GM20000 (cell line): ENCODE measurements at places on chromosomes 1 and 21.
A peak's percentile ranks its signal among the peaks of the same experiment; 100 is the strongest.

DNA sequence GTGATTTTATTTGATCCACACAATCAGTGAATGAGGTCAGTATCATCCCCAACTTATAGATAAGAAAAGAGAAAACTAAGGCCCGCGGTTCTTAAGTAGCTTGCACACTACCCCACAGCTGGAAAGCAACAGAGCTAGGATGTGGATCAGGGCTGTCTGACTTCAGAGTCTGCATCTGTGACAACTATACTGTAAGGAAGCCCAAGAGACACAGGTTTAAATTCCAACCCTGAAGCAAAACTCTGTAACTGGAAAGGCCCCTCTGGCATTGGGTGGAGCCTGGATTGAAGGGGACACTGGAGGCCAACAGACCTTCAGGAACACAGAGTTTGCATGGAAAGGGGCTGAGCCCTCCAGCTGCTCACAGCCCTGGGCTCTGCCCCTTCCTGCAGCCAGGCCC is 40.2 kb downstream of the LGR6 start:
- DNase-seq, result no peak

DNA sequence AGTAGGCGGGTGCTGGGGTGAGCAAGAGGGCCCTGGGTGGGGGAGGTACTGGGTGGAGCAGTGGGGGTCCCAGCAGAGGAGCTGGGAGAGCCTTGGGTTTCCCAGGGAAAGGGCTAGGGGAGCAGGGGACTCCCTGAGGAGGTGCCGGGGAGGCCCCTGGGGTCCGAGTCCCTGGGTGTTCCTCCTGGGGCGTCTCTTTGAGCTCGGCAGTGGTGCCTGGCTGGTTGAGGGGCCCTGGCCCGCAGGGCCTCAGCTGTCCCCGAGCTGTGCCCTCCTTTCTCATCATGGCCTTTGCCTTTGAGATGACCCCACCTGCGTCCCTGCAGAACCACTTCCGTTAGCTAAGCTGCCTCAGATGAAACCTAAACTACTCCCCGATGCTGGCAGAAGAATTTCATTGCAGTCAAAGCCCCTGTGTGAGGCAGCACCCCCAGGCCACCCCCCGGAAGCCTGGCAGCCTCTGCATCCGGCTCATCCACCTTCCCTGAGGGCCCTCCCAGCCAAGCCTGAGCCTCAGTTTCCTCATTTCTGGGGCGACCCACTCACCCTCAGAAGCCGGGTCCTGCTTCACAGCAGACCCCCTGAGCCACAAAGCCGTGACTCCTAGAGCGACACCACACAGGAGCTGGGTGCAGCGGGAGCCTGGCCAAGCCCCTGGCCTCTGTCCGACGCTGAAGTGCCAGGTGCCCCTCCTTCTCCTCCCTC is 43.5 kb upstream of the TRAPPC10 start:
- DNase-seq, result no peak

DNA sequence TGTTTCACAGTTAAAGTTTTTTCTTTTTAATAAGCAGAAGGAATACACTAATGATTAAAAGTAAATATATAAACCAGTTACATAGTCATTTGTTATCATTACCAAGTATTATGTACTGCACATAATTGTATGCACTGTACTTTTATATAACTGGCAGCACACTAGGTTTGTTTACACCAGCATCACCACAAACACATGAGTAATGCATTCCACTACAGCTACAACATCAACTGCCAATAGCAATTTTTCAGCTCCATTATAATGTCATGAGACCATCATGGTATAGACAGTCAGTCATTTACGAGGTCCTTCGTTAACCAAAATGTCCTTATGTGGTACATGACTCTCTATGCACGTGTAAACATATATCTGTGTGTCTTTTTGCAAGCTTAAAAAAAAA is 35.2 kb downstream of the SCYL3 start:
- DNase-seq, result no peak

DNA sequence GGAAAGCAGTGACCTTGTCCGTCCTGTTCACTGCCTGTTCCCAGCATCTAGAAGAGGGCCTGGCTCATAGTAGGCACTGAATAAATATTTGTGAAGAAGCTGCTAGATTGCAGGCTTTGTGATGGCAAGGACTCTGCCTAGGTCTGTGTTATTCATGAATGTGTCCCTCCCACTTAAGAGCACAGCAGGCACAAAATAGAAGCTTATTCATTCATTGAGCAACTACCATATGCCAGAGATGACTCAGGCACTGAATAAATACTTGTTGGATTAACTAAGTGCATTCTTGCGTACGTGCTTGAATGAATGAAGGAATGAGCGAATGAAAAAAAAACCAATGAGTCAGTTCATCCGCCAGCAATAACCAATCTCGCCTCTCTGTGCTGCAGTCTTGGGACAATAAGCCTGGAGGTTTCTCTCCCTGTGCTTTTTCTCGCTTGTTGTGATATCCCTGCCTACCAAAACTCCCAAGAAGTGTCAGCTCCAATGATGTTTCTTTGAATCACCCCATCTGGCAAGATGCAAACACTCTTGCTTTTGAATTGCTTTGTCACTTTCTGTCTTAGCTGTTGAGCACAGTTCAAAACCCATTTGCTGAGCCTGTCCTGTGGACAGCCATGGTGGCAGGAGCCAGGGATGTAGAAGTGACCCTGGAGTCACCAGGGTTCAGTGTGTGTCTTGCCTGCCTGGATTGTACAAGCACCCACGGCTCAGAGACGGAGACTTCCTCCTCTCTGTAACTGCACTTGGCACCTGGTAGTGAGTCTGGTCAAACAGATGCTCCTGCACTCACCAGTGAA is 143.9 kb downstream of the KAZN start:
- DNase-seq, result no peak

DNA sequence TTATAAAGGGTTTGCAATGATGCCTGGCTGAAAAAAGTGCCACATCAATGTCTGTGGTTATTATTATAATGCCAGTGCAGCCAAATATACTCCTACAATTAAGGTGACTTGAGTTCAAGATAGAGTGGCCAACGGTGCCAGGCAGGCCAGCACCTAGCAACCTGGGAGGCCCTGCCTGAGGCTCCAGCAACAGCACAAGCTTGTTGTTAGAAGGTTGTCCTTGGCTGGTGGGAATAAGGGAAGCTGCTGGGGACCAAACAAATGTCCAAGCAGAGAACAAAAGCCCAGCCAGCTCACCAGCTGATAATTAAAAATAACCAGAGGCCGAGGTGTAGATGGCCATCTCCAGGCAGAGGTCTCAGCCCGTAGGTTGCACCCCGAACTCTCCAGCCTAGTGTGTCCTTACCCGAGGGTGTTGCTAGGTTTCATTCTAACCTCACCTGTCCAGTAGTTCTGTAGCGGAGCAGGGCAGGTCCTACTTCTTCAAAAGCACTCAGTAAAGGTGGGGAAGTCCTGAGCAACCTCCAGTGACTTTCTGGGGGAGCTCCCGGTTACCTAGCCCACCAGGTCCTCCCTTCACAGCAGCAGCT is 1.9 kb downstream of the TMPRSS2 start:
- DNase-seq, result no peak

DNA sequence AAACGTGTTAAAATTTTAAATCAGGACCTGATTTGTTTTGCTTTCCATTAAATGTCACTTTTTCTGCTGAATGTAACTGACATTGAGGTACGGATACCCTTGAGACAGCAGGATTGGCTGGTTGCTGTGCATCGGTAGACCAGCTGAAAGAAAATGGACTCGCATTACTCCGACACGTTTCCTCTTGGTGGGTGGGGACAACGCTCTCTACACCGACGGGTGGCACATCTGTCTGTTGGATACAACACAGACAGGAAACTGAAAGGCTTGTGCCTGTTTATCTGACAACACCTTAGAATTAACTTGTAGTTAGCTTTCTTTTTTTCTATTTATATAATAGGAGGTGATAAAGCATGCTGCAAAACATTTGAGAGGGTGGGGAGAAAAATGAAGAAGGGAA is 19.4 kb downstream of the PRPF38A start:
- no peak for DNase-seq

- DNase-seq, result no peak
Measured at GRCh38 chr1:167298325-167298724, 77.6 kb downstream of the POU2F1 start.

GRCh38 chr21:25501462-25501861 is 105.8 kb downstream of the MRPL39 start:
- no peak for DNase-seq

- peak; percentile 42 for DNase-seq
Measured at GRCh38 chr21:36709030-36709867, 10.3 kb downstream of the SIM2 start.

GRCh38 chr1:14282707-14283106 is 315.8 kb upstream of the KAZN start:
- DNase-seq, result no peak

- DNase-seq, result no peak
Measured at GRCh38 chr1:245180496-245181157, 25.8 kb downstream of the KIF26B start.

DNA sequence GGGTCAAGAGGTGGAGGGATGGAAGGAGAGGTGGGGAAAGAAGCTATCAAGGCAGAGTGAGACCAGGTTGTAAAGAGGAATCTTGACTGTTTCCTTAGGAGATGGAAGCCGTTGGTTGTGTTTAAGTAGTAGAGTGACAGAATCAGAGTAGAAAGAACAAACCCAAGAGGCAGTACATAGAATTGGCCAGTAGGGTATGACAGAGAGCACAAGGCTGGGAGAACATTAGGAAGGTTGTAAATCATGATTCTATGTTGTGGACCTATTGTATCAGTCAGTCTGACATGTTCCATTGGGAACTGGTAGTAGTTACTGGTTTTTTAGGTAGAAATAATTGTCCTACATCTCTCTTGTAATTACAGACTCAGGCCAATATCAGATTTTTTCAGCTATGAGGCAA is 486.9 kb upstream of the USP24 start:
- peak; percentile 18 for DNase-seq

- DNase-seq, result no peak
Measured at GRCh38 chr1:195275710-195276109, 1332.5 kb downstream of the KCNT2 start.

DNA sequence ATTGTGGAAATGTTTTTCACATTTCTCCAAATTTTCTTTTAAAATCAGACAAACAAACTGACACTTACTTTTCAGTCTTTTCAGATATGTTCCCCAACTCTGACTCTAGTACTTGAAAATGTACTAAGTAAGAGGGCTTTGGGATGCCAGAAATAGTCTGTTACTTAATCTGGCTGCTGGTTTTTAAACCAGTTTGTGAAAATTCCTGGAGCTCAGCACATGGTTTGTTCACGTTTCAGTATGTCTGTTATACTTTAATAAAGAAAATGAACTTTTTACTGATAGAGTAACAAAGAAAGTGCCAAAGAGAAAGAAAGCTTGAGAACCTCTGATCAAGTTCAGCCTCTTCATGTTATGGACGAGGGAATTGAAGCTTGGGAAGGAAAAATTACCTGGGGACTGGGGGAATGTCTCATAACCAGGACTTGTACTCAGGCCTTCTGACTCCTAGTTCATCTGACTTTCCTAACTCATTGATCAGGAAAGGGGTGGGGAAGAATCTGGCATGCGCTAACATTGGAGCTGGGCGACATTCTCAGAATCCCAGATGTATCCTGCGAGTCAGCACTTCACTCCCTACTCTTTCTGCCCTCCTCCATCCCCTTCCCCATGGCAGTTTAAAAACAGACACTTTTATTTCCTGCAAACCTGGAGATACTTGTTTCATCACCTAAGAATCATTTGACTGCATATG is 30.8 kb upstream of the DNAJC6 start:
- DNase-seq, result no peak

DNA sequence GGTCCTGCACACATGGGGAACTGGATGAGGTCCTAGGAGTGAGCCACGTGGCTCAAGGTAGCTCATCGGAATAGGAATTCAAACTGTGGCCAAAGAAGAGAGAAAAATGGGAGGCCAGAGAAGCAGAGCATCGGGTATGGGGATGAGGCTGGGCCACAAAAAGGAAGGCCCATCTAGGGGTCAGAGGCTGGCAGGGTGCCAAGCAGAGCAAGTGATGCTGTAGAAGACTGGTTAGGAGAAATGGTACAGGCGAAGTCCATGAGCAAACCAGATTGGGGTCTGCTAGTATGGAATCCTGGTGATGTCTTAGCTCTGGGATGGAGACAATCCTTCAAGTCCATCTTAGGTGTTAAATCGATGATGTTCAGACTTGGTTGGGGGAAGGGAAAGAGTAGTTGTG is 68.0 kb downstream of the TEX35 start:
- no peak for DNase-seq

DNA sequence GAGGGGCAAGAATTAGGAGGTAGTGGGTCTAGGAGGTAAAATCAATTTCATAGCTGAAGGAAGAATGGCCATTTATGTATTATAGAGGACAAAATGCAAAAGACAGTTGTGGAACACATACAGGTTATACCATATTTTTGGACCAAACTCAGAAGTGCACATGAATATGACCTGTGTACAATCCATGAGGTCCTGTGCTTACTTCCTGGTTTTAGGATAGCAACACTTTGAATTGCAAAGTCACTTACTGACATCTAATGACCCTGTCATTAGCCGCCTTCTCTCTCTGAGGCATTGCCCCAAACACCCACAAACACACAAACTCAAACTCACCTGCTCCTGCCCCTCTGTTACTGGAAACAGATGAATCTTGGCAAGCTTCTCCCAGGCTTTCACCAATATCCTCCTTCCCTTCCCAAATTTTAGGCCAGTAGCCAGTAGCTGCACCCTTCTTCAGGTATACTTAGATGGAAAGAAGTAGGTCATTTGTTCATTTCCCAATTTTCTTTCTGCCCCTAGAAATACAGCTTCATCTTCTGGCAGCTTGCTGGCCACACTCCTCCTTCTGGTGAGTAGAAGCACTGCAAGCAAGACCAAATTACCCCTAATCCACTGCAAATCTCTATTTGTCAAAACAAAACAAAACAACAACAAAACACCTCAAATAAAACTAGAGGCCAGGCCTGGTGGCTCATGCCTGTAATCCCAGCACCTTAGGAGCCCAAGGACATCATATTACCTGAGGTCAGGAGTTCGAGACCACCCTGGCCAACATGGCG is 13.7 kb upstream of the RPL5 start:
- peak; percentile 54 for DNase-seq

- DNase-seq, result no peak
Measured at GRCh38 chr1:5645135-5645399, 347.2 kb downstream of the NPHP4 start.

- DNase-seq, result peak; percentile 75
Measured at GRCh38 chr1:109113590-109114341, at the start of gene ELAPOR1. Gene ELAPOR1 (plus strand): TSS chr1:109114115. CDS start chr1:109114184, 69 bp downstream.

- DNase-seq, result no peak
Measured at GRCh38 chr1:209885403-209886218, 52.4 kb upstream of the SYT14 start.

DNA sequence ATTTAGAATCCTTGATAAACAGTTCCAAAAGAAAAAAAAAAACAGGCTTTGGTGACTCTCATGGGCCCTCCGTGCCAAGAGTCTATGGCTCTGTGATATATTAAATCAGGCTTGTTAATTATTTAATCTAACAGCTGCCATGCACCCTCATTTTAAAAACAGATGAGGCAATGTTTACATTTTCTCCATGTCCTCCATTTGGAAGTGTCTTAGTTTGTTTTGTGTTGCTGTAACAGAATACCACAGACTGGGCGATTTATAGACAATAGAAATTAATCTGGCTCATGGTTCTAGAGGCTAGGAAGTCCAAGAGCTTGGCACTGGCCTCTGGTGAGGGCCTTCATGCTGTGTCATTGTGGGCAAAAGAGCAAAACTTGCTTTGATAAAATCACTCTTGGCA is 58.0 kb downstream of the B3GALT5 start:
- no peak for DNase-seq

- DNase-seq, result no peak
Measured at GRCh38 chr1:2789164-2789985, 12.1 kb downstream of the TTC34 start.

GRCh38 chr21:37748351-37748750 is 167.9 kb downstream of the KCNJ6 start:
- DNase-seq, result no peak

GRCh38 chr1:90707363-90707710 is 9.8 kb downstream of the BARHL2 start:
- peak; percentile 47 for DNase-seq

GRCh38 chr1:51839094-51839493 is 39.4 kb downstream of the NRDC start:
- no peak for DNase-seq
